NCI-H1092 (cell line): ENCODE measurements at places on chromosomes 6 and 20.

DNA sequence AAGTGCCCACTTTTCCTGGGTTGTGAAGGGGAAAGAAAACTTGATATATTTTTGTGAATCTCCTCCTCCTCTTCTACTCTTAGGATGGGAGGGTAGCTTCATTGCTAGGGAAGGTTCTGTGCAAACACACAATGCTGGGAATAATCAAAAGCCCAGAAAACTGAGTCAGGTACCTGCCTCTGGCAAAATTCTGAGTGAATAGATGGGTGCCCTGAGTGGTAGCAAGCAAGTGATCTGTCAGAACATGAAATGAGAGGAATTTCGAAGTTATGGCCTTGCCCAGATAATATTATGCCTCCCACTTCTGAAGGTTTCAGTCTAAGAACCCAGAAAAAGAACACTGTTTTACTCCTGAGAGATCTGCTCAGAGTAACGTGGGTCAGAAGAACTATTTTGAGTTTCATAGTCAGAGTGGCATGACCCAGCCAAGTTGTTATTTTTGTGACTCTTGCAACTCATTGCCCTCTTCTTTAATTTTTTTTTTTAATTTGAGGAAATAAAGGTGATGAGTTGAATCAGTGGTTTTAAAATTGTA is 158.3 kb downstream of the BMP2 start:
- DNase-seq, result no peak

DNA sequence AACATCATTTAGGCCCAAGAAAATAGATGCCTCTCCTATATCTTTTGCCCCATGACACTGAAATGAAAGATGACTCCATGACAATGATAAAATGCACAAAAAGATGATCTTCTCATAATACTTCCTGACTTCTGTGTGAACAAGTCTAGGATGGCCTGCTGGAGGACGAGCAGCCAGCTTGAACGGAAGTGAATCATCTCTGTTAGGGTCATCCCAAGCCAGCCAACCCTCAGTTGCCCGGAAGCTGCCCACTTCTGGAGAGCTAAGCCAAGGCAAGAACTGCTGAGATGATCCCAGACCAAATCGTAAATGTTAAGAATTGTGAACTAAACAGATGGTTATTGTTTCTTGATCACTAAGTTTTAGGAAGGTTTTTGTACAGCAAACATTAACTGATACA is 249.7 kb upstream of the HS3ST5 start:
- no peak for DNase-seq

GRCh38 chr20:18578581-18578980 is 9.3 kb upstream of the DTD1 start:
- no peak for DNase-seq

GRCh38 chr6:136685540-136686108 is 106.7 kb downstream of the MAP3K5 start:
- DNase-seq, result no peak

DNA sequence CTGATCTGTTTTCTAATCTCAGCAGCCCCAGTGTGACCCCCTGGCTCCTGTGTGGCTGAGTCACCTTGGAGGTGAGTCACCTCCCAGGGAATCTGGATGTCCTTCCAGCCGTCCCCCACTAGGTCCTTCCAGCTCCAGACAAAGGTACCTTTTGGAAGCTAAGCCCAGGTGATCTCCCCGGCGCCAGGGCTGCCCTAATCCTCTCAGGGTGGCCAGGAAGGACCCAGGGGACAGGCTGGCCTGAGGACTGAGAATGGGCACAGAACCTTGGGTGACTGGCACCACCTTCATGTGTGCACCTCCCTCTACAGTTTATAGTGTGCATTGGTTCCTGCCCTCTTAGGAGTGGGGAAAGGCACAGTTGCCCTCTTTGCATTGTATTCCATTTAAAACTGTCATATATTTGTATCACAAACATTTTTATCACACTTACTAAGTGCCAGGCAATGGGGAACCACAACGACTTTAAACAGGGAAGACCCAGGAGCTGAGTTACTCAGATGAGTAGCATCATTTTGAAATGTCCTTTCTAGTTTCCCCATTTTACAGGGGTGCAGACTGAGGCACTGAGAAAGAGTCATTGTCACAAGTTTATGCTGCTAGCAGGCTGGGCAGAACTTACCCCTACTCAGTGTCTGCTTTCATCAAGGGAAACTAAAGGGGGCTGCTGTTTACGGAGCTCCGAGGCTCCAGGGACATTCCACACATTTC is 2.6 kb upstream of the BPIFB4 start:
- no peak for DNase-seq

- DNase-seq, result no peak
Observed at GRCh38 chr6:19849196-19849595, 12.0 kb downstream of the ID4 start.

DNA sequence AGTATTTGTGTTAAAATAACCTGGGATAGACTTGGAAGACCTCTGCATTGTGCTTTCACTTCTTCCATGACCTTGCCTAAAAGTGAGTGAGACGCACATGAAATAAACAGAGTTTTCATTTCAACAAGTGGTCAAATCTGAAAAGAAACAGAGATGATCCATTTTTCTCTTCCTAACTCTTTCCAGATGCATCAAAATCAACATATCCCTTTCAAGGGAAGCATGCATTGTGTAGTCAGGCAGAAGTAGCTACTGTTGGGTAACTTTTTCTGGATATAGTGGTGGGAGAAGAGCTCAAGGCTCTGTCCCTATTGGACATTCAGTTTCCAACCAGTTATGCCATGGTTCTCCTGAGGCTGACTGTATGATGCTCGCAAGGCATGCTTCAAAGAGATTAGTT is 233.0 kb upstream of the JAG1 start:
- no peak for DNase-seq

- DNase-seq, result no peak
Observed at GRCh38 chr6:53517021-53517420, 27.9 kb downstream of the GCLC start.

DNA sequence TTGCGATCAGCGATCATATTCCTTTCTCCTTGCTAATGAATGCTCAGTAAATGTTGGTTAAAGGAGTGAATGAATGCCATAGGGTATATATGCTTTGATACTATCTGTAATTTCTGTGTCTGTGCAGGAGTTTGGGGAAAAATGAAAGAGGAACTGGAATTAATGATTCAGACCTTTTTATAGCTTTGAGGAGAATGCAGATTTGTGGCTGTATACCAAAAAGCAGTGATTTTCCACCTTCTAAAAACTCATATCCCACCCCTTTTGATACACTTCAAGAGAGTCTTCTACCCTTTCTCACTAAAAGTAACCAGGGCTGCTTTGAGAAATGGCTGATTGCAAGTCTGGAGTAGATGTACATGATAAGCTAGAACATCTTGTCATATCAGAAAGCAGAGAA is 26.6 kb upstream of the SUMO4 start:
- DNase-seq, result no peak

GRCh38 chr6:134437376-134437775 is 119.5 kb upstream of the SGK1 start:
- DNase-seq, result no peak

- DNase-seq, result no peak
Observed at GRCh38 chr6:162917506-162917905, 189.7 kb downstream of the PACRG start.
